Left renal cortex interstitium (tissue), 4 donors: ENCODE measurements at places on chromosomes 6 and 20. TPM values are rescaled to one million over a fixed set of nuclear protein-coding genes. Genes with fewer than 3 reads are reported as not detected.
A peak's percentile ranks its signal among the peaks of the same experiment; 100 is the strongest.

FOXF2 gene
- 0.16 TPM for polyA plus RNA-seq

DNA sequence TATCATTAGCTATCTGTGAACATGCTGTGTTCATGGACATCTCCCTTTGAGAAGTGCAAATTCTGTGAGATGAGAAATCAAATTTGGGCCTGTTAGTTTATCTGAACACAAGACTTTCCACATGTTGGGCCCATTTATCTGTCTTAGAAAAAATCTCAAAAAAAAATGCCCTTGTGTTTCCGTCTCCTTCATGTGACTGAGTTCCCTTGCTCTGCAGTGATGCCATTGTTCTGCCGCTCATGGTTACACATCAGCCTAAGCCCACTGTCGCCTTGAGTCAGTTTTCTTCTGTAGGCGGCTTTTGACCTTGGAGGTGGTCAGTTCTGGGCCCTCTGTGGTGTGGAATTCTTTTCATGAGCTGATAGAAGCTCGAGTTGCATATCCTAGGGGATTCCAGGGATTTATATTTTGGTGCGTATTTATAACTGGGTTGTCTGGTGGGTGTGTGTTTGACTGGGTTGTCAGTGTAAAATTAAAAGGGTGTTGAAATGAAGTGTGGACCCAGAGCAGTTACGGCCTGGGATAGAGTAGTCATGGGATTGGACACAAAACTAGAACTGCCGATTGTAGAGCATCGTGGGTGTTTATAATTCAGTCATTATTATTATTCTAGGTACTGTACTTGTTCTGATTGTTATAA lies 156.7 kb downstream of the JARID2 start:
- no peak for DNase-seq

GRCh38 chr6:24323632-24324337 lies 34.1 kb downstream of the DCDC2 start:
- peak; percentile 52 for DNase-seq

PAK5 gene
- polyA plus RNA-seq = 0.34 TPM

NNAT gene
- polyA plus RNA-seq = 148 TPM

DNA sequence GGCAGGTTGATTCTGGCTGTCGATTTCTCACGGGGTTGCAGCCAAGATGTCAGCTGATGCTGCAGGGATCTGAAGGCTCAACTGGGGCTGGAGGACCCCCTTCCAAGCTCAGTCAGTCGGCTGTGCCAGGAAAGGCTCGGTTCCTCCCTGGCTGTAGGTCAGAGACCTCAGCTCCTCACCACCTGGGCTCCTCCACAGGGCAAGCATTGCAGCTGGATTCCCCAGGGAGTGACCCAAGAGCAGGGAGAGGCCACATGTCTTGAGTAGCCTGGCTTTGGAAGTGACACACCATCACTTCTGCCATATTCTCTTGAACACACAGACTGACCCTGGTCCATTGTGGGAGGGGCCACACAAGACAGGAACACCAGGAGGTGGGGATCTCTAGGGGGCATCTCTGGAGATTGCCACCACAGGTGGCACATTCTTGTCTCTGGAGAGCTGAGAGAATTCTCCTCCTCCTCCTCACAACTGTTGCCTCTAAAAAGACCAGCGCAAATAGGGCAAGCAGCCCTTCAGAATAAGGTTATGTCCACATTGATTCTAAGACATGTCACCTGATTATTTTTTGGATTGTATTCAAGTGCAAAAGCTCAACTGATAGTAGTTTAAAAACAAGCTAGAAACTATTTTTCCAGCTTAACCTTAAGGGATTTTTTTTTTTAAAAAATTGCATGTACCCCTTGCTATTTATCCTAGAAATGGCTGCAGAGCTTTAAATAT lies 270.5 kb downstream of the NRN1 start:
- DNase-seq = no peak

RNF144B gene
- polyA plus RNA-seq = 14.7 TPM

ARHGAP18 gene
- polyA plus RNA-seq = 34.1 TPM

OR2J1 gene
- not detected for polyA plus RNA-seq

DNA sequence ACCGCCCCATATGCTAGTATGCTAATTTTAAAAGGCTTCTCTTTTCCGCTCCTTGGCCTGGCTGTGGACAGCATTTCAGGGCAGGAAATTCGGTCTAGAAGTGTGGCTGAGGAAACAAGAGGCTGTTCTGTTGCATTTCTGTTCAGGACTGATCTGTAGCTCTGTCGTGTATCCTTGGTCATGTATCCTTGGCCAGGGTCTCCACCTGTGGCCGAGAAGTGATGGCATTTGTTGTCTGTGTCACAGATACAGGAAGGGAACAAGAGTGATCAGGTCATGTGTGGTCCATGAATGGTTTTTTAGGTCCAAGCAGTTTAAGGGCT lies 300.5 kb upstream of the SUPT3H start:
- no peak for DNase-seq

DNA sequence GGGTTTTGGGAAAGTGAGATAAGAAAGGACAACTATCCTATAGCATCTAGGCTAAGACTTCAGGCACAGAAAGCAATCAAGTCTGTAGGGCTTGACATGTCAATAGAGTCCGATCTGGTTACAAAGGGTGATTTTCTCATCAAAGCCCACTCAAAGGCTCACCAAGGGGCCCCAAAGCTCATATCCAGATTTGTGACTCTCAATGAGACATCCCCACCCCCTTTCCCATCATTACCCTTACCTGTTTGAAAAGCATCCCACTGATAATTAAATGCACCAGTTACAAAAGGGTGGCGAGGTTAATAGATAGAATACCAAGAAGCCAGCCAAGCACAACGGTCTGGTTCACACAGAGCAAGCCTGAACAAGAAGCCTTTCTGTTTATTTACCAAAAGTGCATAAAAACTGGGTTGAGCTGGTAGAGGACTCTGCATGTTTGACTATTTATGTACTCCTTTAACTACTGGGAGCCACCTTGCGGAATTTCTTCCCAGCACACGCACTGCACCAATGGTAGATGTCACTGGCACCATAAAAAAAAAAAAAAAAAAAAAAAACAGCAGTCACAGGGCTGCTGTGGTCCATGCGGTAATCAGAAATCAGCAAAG lies 6.1 kb downstream of the JAG1 start:
- DNase-seq = no peak

GRCh38 chr6:14863902-14864850 lies 381.7 kb upstream of the JARID2 start:
- no peak for DNase-seq

BACH2 gene
- polyA plus RNA-seq = 9.5 TPM

DNA sequence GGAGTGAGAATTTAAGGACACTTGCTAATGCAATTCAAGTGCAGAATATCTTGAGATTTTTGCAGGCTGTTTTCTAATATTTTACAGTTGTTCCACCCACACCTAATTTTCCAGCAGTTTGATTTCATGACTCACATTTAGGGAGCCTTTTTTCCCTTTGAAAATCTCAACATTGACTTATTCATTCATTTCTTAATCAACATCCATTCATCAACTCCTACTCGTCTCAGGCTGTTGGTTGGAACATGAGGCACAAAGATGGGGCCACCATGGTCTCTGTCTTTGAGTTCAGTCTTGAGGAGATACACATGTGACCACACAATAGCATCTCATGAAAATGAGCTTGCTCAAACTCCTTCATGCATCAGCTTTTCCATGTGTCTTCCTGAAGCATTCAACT lies 135.6 kb downstream of the UNC5CL start:
- no peak for DNase-seq

CRISP2 gene
- 0.10 TPM for polyA plus RNA-seq

GRCh38 chr6:74735304-74735703 lies 470.5 kb downstream of the COL12A1 start:
- DNase-seq = no peak

DNA sequence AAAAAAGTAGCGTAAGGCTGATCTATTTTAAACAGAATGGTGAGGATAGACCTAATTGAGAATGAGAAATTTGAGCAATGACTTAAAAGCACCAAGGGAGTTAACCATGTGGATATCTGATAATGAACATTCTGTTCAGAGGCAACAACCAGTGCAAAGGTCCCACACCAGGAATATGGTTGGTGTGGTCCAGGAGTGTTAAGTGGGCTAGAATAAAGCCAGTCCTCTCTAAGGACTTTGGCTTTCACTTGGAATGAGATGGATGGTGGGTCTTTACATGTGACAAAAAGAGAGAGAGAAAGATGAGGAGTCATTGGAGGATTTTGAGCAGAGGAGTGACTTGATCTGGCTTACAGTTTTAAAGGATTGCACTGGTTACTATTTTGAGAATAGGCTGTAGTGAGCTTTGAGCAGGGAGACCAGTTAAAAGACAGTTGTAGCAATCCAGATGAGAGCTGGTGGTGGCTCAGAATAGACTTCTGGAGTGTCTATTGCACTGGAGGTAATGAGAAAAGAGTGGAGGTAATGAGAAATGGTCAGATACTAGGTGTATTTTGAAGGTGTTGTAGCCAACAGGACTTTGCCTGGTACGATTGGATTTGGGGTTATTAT lies 89.8 kb downstream of the SCAF8 start:
- DNase-seq = no peak

DNA sequence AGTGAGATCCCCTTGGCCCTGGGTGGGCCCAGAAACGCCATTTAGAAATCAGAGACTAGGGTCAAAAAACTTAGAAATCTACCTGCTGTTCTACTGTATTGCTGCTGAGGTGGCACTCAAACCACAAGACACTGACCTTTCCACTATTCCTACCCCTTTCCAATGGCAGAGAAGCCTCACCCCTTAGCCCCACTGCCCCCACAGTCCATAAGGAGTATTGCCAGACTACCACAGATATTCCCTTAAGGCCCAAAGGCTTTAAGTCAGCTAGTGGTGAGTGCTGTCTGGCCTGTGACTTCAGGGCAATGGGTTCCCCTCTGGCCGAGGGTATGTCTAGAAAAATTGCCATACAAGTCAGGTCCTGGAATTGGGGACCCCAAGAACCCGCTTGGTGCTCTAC lies 656.1 kb downstream of the COL12A1 start:
- DNase-seq = no peak

GRCh38 chr6:134379076-134379475 lies 61.2 kb upstream of the SGK1 start:
- peak; percentile 13 for DNase-seq

GRCh38 chr6:38209371-38210260 lies 390.1 kb downstream of the ZFAND3 start:
- DNase-seq = no peak

DNA sequence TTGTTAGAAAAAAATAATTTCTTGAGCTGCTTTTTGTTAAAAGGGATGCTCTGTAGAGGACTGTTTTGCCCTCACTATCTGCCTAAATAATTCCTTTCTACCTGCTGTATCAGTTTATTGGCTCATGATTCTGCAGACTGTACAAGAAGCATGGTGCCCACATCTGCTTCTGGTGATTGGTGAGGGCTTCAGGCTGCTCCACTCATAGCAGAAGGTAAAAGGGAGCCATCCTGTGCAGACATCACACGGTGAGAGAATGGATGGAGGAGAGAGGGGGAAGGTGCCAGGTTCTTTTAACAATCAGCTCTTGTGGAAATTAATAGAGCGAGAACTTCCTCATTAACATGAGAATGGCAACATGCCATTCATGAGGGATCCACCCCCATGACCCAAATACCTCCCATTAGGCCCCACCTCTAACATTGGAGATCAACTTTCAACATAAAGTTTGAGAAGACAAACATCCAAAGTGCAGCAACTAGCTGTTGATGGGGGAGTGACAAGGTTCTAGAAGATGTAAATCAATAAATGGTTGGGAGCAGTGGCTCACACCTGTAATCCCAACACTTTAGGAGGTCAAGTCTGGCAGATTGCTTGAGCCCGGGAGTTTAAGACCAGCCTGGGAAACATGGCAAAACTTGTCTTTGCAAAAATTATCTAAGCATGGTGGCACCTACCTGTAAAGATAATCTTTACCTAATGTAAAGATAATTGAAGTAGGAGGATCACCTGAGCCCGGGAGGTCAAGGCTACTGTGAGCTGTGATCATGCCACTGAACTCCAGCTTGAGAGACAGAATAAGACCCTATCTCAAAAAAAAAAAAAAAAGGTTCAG lies 15.7 kb upstream of the AHCY start:
- no peak for DNase-seq

DNA sequence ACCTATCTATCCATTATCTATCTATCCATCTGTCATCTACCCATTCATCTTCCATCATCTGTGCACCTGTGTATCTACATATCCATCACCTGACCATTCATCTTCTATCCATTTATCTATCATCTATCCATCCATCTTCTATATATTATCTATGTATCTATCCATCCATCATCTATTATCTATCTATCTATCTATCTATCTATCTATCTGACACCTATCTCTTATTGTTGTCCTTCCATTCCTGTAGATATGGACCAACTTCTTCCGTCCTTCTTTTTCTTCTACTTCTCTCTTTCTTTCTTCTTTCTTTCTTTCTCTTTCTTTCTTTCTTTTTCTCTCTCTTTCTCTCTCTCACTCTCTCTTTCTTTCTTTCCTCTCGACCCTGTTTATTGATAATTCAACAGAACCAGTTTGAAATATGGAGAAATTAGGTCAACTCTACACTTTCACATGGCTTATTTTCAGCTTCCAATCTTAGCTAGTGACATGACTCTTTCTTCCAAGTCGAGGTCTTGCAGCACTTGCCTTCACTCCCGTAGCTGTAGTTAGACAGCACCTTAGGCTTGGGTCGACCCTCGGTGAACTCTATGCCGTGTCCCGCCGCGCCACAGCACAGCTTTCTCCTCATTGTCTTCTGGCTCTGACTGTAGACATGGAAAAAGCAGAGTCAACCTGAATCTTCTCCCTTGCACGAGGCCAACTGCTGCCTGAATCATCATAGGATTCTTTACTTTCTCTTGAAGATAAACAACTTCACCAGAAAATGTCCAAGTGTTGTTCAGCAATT lies 110.4 kb upstream of the EXOC2 start:
- DNase-seq = no peak

- DNase-seq = no peak
Measured at GRCh38 chr20:2006452-2007361, 12.8 kb upstream of the PDYN start.

- no peak for DNase-seq
Measured at GRCh38 chr6:154520280-154520679, 9.8 kb upstream of the CNKSR3 start.

ZHX3 gene
- polyA plus RNA-seq = 28.1 TPM

- no peak for DNase-seq
Measured at GRCh38 chr20:58945965-58946631, 35.0 kb upstream of the NELFCD start.

DNA sequence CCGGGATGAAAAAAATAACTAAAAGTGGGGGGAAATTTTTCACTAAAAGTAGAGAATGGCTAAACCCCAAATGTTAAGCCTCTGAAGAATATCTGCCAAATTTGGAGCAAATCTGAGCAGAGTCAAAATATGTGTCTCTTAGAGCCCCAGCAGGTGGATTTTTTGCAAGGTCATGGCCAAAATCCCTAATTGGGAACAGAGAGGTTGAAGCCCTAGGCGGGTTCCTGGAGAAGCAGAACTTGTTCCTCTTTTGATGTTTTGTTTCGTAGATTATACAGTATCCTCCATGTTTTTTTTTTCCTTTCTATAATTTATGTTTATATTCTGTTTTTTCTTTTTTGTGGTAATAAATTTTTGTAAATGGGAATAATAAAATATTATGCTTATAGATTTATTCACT lies 94.4 kb downstream of the PLCB4 start:
- no peak for DNase-seq

- DNase-seq = no peak
Measured at GRCh38 chr6:14107000-14107399, 10.6 kb upstream of the CD83 start.

TCP11 gene
- polyA plus RNA-seq = 2.9 TPM

GRCh38 chr20:58610811-58611210 lies 40.3 kb upstream of the STX16 start:
- DNase-seq = no peak

GRCh38 chr6:135870722-135871121 lies 19.2 kb downstream of the PDE7B start:
- DNase-seq = no peak

GRCh38 chr6:99841297-99841696 lies 152.7 kb downstream of the MCHR2 start:
- DNase-seq = no peak

- no peak for DNase-seq
Measured at GRCh38 chr6:91877994-91878393, 1291.1 kb upstream of the MAP3K7 start.
